ENCODE measurements at places on chromosomes 2 and 18.

GRCh38 chr2:27765621-27766286 lies 5.8 kb upstream of the MRPL33 start:
- no peak for DNase-seq

- no peak for DNase-seq
These were observed 242.6 kb downstream of the IKZF2 start for GRCh38 chr2:212908682-212909435.

DNA sequence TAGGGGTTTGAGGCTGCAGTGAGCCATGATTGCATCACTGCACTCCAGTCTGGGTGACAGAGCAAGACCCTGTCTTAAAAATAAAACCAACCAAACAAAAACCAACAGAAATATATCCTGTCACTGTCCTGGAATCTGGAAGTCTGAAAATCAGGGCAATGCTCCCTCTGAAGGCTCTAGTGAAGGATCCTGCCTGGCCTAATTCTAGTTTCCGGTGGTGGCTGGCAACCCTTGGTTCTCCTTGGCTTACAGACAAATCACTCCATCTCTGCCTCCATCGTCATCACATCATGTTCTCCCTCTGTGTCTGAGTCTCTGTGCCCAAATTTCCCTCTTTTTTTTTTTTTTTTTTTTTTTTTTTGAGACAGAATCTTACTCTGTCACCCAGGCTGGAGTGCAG lies 15.9 kb upstream of the VPS4B start:
- DNase-seq = no peak

GRCh38 chr2:177324797-177325196 lies 60.3 kb upstream of the NFE2L2 start:
- DNase-seq = no peak

DNA sequence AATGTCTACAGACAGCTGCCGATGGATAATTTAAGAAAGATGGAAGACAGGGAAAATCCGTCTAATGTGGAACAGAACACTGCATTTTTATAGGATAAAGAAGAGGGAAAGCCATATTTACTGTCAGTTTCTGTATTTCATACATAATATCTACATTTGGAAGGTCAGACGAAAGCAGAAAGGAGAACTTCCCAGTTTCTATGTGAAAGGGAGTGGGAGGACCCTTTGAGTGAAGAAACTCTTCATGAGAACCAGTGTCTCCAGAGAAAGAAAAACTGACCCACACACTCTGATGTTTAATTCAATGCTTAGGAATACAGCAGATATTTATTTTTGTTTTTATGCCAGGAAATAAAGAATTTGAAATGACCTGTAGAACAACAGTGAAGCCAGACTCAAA lies 127.2 kb downstream of the CALCRL start:
- no peak for DNase-seq

DNA sequence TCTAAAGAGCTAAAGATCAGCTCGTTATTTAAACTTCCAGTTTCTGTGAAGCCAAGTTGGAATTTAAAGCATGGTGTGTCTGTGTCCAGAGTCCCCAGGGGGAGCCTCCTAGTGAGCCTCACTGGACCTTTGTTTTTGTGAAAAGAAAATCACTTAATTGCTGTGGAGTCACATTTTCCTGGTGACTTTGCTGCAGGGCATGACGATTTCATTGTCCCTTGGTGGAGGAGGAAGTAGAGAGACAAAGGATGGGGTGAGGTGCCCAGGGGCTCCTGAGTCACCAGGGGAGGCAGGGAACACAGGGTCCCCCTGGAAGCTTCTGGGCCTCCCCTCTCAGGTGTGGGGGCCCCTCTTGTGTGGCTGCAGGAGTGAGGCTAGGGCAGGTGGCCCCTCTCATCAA lies 19.7 kb downstream of the ATP6V1C2 start:
- DNase-seq = no peak

DNA sequence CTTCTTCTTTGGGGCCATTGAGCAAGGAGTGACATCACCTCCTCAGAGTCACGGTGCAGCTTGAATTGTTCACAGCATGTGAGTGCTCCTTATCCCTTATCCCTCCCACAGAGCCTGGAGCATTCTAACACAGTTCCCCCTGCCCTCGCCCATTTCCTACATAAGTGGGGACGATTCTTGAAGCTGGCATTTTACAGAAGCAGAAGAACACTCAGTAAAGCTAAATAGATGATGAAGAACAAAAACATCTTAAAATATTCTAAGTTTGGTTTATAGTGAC lies 135.8 kb upstream of the APCDD1 start:
- no peak for DNase-seq

GRCh38 chr2:61044636-61045035 lies 21.0 kb upstream of the SANBR start:
- DNase-seq = no peak

GRCh38 chr2:64054161-64054915 lies 35.1 kb upstream of the VPS54 start:
- DNase-seq = no peak

- DNase-seq = no peak
These were observed 31.4 kb downstream of the SEMA4F start for GRCh38 chr2:74685408-74685807.

GRCh38 chr18:76502551-76502950 lies 7.5 kb upstream of the ZNF516 start:
- no peak for DNase-seq

GRCh38 chr2:37641582-37642171 lies 29.8 kb downstream of the CDC42EP3 start:
- DNase-seq = no peak

All from HuH-7 (cell line).